Activated naive CD4-positive, alpha-beta T cell (primary cell): ENCODE measurements at places on chromosomes 5 and 9.

DNA sequence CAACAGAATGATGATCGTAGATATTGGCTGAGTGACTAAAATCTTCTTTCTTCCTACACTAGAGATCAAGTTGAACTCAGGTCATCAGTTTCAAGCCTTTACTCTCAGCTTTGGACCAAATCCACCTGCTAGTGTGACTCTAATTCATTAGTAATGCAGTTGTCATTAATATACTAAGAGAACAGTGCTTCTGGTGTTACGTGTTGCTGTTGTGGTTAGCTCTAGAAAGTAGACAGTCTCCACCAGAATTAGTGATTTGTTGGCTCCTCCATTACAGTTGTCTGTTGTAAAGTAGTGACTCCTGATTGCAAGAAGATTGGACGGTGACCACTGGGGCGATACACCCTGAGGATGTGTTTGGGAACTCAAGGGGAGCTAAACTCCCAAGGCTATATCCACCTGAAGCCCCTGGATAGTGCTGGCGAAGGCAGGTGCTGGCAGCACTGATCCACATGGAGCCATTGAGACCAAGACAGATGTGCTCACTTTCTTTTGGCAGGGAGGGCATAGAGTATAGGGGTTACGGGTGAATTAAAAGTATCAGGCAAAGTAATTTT lies 3.1 kb downstream of the CAMK4 start:
- DNase-seq = no peak

- no peak for DNase-seq
Observed at GRCh38 chr5:45862763-45863162, 166.6 kb upstream of the HCN1 start.

DNA sequence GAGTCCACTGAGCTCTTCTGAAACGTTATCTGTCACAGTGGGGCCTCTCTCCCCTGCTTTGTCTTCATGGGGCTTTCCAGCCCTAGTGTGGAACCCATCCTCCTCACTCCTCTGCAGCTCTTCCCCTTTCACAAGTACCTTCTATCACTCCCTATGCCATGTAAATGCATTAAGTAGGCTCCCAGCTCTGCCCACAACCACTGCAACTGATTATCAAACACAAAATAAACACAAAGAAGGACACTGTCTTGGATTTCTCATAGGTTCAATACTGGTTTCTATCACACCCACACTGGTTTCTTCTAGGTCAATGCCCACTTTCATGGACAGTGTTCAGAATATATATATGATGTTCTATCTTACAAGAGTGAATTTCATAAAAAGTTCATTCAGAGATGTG lies 139.4 kb downstream of the GNAQ start:
- no peak for DNase-seq

DNA sequence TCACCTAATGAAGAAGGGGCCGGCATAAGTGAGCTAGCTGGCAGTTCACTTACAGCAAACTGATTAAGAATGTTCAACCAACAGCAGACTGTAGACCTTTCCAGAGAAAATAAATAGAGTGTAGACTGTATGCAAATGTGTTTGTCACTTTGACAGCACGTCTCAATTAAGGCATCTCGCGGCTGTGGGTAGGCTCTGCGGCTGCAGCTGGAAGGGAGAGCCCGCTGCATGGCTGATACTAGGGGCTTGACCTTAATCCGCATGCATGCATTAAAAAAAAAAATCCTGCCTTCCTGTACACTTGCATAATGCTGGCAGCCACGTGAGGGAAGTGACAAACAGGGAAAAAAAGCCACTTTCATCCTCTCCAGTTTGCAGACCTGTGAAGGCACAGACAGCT lies 82.3 kb downstream of the CRB2 start:
- DNase-seq = no peak

GRCh38 chr5:74188351-74189105 lies 452.0 kb downstream of the ENC1 start:
- DNase-seq = no peak

DNA sequence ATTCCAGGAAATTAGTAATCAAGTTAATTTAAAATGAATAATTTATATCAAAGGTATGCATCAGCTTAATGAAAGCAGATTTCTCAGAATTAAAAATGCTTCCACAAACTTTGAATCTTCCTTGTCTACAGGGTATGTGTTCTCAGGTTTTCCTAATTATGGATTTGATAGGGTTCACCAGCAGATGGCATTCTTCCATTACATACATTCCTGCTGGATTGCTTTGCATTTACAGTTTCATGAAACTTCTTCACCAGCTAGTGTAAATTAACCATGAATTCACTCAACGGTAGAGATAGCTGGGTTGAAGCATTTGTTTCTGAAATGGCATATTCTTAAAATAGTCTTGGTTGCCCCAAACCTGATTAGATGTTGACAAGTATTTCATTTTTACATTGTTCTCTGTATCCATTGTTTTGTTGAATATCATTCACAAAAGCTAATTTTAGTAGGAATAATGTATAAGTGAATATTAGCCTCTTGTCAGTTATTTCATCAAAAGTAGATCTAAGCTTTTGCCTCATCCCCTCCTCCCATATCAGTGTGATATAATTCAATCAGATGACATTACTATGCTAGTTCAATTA lies 68.7 kb upstream of the WDR41 start:
- no peak for DNase-seq

GRCh38 chr5:157690690-157691433 lies 19.5 kb downstream of the C5orf52 start:
- peak; percentile 9 for DNase-seq

GRCh38 chr5:1300581-1301083 lies 5.8 kb upstream of the TERT start:
- DNase-seq = no peak

DNA sequence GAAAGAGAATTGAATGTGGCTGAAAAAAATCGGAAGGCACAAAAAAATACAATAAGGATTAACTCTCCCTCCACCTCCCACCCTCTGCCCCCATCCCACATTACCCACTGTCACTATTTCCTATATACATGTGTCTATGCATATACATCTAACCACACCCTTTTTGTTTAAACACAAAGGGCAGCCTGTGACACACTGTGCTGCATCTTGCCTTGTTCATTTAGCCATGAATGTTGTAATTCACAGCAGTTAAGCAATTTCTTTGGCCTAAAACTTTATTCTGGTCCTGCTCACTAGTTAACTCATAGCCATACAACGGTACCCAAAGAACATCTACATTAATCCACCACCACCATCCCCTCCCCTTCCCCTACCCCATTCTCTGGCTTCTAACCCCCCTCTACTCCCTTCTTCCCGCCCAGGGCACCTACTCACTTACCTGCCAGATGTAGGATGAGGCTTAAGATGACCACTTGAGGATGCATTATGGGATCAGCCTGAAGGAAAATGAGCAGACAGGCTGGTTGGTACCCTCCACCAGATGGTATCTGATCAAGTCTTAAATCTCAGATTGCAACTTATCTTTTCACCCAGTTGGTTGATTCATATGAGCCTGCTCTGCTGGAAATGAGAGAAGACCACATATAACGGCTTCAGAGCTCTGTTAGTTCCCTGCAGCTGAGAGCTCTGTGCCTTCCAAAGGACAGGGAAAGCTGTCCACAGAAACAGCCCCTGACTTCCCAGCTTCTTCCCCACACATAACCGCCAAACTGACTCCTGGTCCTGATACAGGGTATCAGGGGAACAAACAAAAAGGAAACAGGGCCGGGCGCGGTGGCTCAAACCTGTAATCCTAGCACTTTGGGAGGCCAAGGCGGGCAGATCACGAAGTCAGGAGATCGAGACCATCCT lies 1.2 kb downstream of the HAVCR1 start:
- no peak for DNase-seq

DNA sequence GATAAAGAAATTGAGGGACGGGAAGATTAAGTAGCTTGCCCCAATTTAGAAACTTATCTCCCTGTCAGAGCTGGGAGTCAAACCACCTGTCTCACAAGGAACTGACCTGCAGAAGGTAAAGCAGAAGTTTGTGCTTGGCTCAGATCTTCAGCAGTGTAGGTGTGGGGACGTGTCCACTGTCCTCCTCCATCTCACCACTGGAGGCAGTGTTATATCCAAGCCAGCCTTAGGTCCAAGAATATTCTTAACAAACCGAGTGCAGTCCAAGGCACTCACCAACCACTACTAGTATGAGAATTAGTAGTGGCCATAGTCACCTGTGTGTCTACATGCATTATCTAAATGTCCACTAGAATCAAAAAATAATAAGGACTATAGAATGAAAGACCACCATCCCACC lies 86.3 kb upstream of the IRX1 start:
- DNase-seq = no peak

DNA sequence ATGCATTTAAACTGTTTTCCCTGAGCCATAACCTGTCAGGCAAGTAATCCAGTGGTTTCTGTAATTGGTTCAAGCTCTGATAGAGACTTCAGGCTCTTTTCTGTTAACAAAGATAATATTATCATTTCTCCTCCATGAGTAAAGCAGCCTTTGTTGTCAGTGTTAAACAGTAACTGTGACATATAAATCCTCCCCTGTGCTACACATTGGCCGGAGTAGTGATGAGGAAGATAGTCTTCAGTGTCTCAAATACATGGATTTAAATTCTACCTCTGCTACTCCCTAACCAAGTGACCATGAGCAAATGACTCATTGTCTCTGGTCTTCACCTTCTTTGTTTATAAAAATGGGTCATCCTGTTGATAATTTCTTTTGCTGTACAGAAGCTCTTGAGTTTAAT lies 615.5 kb upstream of the CHD1 start:
- no peak for DNase-seq

DNA sequence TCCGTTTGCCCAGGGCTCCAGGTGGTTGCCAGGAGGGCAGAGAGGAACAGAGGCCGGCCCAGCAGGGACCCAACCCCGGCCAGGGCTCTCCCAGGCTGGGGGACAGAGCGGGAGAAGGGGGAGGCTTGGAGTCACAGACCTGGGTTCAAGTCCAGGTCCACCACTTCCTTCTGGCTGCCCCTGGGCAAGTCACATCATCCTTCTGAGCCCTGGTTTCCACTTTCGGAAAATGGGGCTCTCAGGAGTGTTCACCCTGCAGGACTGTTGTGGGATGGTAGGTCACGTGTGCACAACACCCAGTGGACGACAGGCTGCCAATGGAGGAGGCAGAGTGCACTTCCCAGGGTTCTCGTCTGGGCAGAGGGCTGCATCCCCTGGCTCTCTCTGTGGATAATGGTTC lies 245.4 kb downstream of the PBX3 start:
- no peak for DNase-seq

DNA sequence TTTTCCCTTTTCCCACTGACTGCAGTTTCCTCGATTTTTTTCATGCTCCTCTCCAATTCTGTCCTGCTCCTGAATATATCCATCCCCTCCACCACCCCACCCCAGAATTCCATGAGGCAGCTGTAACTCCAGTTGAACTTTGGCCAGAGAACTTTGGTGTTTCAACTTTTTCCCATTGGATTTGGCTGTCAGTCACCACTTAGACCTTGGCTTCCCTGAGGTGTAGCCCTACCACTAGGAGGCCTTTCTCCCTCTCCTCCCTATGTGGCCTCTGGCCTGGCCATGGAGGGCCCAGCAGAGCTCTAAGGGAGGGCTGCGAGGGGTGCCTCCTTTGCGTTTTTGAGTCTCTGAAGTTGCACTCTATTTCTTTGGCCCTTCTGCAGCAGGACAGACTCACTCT lies 261.3 kb downstream of the PIK3R1 start:
- DNase-seq = no peak

GRCh38 chr5:11483630-11484029 lies 420.6 kb downstream of the CTNND2 start:
- DNase-seq = no peak

GRCh38 chr5:38673671-38674071 lies 117.2 kb upstream of the LIFR start:
- no peak for DNase-seq

- no peak for DNase-seq
Observed at GRCh38 chr9:32554107-32554506, 1.7 kb upstream of the TOPORS start.

- DNase-seq = no peak
Observed at GRCh38 chr5:31322946-31323345, 129.5 kb downstream of the CDH6 start.

DNA sequence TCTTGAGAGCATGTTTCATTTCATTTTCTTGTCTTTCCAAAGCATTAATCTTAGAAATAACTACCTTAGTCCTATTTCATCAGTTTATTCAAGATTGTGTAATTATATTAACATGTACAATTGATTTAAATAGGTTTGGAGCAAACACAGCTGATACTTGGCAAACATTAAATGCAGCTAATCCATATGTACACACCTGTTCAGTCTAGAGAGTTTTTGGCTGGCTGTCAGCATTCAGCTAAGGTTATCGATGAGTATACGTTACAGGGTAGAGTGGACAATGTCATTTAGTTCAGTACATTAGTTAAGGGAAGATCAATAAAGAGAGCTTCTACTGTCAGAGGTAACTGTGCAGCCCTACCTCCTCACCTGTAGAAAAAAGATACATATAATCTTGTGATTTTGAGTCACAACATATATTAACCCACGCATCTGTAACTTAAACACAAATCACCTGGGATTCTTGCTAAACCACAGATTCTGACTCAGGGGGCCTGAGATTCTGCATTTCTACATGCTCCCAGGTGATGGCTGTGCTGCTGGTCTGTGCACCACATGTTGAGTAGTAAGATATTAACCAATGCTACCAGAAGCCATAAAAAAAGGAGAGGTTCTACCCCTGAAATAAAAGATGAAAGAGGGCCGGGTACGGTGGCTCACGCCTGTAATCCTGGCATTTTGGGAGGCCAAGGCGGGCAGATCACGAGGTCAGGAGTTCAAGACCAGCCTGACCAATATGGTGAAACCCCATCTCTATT lies 34.1 kb upstream of the PCA3 start:
- DNase-seq = no peak

- no peak for DNase-seq
Observed at GRCh38 chr9:135729480-135729879, 27.5 kb downstream of the KCNT1 start.

DNA sequence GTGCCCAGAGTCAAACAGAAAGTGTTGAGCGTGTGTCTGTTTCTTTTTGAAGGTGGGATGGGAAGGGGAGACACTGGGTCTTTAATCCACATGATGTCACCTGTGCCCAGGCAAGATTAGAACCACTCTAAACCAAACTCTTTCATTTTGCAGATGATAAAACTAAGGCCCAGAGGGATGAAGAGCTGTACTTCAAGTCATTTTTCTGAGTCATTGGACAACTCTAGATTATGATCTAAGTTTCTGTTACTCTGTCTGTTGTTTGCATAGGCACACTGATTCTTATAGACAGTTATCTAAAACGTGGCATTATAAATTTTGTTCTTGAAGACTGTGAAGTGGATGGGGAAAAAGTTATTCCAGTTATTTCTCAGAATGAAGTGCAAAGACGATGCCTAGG lies 48.8 kb downstream of the MAST4 start:
- no peak for DNase-seq

DNA sequence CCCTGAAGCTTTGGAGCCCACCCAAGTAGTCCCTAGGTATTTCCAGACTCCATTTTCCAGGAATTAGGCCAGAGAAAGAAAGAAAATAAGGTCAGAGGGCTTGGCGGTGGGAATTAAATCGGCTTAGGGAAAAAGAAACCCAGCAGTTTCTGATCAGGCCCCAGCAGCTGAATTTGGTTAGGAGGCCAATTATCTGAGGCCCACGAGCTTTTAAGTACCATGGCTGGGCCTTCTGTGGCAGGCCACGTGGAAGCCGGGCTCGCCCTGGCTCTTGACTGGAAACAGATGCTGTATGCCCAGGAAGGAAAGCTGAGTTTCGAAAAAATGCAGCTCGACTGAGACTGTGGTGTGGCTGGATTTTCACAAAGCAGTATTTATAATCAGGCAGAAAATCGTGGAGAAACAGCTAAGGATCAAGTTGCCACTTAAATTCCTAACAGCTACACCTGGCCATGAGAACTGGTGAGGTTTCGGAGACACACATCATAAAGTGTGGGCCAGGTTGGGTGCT lies 75.1 kb upstream of the PANK3 start:
- DNase-seq = no peak

- no peak for DNase-seq
Observed at GRCh38 chr5:158483281-158483860, 616.3 kb downstream of the EBF1 start.
